ENCODE measurements at places on chromosomes 3 and 15.

DNA sequence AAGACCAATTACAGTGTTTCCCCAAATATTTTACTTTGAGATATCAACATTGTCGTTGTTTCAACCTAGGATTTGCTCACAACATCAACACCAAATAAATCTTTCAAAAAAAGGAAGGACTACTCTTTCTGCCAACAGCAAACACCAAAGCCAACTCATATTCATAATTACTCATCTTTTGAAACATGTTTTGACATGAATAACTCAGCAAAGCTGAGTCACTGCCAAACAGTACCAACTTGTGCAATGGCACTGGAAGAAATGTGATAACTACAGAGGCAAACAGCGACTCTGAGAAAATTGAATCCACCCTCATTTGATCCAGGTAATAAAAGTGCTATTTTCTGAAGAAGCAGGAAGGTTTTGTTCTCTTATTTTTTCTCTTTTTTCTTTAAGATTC, 67.2 kb downstream of the PEX5L start:
- DNase-seq, result no peak

GRCh38 chr3:134516905-134517304, 31.0 kb downstream of the CEP63 start:
- no peak for DNase-seq

DNA sequence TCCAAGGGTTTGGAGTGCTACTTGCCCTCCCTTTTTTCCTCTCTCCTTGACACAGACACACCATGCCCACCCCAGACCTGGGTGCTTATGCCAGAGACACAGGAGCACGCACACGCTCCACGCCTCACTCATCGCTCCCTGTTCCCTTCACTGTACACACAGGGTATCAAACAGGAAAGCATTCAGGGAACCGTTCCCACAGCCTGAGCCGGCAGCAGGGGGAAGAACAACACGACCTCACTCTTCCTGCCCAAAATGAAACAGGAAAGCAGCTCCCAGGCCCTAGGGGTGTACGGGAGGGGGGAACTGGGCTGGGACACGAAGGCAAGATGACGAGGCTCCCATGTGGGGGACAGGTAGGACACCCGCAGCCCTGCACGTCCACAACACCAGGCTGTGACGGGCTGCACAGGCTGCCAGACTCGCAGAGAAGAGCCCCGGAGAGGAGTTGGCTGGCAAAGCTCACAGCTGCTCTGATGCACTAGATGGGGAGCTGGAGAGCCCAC, 11.2 kb downstream of the DLL4 start:
- no peak for DNase-seq

DNA sequence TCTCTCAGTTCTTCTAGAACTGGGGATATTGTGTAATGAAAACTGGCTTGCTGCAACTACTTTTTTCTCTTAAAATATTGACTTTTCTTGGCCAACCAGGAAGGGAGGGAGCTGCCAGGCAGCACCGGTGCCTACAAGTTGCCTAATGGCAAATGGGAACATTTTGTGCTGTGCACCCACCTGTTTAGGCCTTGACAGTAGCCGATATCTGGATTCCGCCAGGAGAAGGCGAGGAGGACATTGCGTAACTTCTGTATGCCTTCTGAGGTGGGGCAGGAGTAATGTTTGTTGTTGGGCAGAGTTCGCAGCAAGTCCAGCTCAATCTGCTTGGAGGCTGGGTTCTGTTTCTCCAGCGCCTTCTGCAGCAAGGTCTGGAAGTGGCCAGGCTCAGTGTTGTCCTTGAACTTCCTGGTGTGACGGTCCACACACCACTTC, 64.9 kb downstream of the TBC1D2B start:
- no peak for DNase-seq

GRCh38 chr15:35427091-35427490, 118.9 kb downstream of the DPH6 start:
- no peak for DNase-seq

GRCh38 chr3:46406443-46406787, 451 bp downstream of the CCR5AS start:
- DNase-seq, result no peak

DNA sequence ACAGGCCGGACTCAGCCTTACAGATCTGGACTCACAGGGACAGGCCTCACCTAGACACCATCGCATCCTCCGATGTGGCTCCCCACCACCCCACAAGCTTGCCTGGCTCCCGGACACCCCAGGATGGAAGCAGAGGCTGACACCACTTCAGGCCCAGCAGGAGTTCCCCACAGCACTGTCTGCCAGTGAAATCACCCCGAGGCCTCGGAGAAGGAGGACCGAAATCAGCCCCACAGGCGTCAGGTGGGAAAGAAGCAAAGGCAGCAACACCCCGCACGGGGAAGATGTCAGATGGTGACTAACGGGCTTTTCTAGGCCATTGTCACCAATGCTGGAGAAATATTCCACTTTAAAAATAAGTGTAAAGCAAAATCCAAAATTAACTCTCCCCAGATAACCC, 18.6 kb downstream of the ADCY5 start:
- DNase-seq, result no peak

DNA sequence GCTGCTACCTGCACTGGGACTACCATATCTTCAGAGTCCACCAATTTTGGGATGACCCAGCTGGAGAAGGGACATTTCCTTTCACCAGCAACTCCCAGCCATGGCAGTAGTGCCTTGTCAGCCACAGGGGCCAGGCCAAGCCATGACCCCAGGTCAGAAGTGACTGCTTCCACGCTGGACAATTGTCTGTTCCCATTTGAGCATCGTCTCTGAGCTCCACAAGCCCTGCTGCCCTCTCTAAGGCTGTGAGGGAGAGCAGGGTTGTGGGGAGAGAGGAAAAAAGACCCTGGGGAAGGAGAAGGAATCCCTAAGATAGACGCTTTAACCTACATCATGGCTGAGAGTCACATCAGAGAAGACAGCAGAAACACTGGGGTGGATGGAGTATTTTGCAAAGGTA, 7.4 kb upstream of the RARRES1 start:
- no peak for DNase-seq

GRCh38 chr15:62935300-62936081, 107.1 kb upstream of the TPM1 start:
- DNase-seq, result no peak

DNA sequence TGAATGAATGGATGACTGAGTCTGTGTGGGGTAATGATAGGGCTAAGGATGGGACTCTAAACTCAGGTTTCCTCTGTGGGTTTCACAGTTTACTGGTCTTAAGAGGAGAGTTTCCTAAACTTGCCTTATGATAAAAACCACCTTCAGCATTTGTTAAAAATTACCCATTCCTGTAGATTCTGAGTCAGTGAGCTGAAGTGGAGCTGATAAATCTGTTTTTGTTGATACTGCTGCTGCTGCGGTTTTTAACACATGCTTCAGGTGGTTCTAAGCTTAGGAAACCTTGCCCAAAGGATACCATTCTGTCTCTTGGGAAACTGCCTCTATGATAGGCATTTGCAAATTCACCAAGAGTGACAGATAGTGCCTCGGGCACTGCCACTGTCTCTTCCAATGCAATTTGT, 52.6 kb downstream of the MECOM start:
- DNase-seq, result no peak

GRCh38 chr3:59308684-59309083, 258.9 kb upstream of the CFAP20DC start:
- DNase-seq, result no peak

DNA sequence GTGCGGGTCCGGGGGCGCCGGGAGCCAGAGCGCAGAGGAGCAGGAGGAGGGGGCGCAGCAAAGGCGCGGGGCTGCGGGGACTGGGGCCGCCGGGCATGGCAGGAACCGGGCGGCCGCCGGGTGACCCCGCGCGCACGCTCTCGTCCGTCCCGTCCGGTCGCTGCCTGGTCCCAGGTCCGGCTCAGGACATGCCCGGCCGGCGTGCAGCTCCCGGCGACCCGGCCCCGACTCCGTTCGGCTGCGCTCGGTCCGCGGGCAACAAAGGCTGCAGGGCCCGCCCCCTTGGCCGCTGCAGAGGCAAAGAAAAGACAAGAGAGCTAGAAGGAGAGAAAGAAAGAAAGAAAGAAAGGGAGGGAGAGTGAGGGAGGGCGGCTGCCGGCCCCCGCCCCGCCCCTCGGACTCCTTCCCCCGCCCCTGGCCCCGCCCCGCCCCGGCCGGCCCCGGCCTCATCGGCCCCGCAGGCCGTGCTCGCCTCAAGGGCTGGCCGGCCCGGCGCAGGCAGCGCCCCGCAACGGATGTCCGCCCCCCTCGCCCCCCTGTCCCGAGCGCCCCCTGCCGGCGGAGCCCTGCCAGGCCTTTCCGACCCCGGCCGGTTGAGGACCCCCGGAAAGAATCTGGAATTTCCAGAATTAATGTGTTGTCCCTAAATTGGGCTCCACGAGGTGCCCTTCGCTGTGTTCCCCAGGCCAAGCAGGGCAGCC, at the start of gene ADAMTS7:
ADAMTS7 (minus strand) TSS at position 341 of the 701 bp plus-strand sequence; CDS start at position 97, 244 bp downstream.
- DNase-seq, result peak; percentile 63

DNA sequence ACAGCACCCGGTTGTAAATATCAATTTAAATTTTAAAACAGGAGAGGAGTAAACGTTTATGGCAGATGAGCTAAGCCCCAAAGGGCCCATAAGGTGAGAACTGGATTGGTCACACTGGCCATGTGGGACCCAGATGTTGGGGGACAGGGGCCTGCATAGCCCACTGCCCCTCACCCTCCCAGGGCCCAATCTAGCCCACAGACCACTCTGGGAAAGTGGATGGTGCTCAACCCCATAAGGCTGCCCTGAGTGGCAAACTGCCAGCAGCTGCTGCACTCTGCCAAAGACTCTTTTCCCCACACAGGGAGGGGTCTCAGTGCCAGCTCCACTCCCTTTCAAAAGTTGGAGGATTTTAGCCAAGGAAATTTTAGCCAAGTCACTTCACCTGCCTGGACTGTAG, 42.5 kb downstream of the CCDC12 start:
- DNase-seq, result no peak

GRCh38 chr15:66698318-66698961, 3.6 kb upstream of the SMAD6 start:
- DNase-seq, result peak; percentile 14

DNA sequence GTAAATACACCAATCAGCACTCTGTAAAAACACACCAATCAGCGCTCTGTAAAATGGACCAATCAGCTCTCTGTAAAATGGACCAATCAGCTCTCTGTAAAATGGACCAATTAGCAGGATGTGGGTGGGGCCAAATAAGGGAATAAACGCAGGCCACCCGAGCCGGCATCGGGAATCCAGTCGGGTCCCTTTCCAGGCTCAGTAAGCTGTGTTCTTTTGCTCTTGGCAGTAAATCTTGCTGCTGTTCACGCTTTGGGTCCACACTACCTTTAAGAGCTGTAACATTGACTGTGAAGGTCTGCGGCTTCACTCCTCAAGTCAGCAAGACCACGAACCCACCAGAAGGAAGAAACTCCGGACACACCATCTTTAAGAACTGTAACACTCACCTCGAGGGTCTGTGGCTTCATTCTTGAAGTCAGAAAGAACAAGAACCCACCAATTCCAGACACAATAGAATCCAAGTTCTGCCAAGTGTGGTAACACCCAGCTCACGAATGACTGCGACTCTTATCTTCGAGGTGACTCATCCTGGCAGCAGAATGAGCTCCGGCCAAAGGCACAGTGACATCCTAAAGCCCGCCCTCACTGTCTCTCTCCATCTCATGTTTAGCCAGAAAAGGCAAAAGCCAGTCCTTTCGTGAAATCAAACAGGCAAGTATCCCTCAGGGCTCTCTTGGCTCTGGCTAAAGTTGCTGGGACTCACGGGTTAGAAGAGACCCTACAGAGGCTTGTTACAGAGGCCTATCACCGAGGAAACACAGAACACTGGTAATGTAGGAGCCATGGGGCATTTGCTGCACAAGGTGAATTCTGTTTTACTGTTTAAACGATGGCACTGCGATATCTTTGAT, 155.2 kb downstream of the FAM43A start:
- DNase-seq, result no peak

DNA sequence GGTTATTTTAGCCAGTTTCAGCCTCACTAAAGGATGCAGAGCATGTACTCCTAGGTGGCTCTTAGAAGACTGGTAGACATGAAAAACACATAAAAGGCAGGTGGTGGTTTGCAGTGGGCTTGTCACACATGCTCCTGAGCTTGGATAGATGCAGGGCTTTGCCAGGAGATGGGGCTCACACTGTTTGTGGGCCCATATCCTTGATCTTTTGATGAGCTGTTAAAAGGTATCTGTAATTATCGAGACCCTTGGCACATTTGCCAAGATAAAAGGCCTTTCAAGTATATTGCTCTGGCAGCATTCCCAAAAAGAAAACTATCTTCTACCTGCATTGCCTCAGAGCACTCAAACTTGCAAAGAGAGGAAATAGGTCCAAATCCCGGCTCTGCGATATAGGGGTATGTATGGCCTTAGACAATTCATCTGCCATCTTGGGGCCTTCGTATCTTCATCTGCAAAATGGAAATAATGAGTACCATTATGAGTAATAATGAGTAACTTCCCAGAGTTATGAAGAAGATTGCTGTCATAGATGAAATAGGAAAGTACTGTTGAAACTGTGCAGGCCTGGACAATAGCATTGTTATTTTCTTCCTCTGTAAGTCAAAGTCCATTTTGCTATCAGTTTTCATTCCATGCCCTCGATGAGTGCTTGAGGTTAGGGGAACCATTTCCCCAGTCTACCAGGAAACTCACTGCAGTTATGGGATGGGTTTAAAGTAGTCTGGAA, 172.7 kb downstream of the SYNPR start:
- DNase-seq, result no peak

- no peak for DNase-seq
Measured at GRCh38 chr3:42148982-42149432, 57.9 kb downstream of the TRAK1 start.

- DNase-seq, result no peak
Measured at GRCh38 chr15:29471306-29471705, 201.7 kb upstream of the NSMCE3 start.

DNA sequence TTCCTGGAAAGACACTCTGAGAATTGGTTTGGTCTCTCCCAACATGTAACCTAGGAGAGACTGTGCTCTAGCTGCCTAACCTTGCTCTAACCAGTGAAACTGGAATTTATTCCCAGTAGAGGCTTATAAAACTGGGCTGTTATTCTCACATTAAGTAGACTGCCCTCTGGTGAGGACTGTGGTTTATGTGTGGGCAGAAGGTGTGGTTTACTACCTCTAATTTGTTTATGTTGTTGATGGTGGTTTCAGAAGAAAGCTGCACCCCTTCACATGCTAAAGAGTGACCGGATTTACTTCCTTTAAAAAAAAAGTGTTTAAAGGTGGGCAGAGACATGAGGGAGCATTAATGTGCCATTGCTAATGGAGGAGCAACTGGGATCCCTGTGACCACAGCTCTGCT, 273.2 kb downstream of the MECOM start:
- DNase-seq, result no peak

- DNase-seq, result no peak
Measured at GRCh38 chr3:9295007-9295406, 45.6 kb upstream of the SRGAP3 start.

Measured in activated naive CD8-positive, alpha-beta T cell treated with anti-CD3 and anti-CD28 coated beads for 36 hours (primary cell).